ENCODE measurements at places on chromosomes 6 and 20.
A peak's percentile ranks its signal among the peaks of the same experiment; 100 is the strongest.

- no peak for DNase-seq
Measured at GRCh38 chr6:111087871-111088667, 766 bp downstream of the SLC16A10 start.

DNA sequence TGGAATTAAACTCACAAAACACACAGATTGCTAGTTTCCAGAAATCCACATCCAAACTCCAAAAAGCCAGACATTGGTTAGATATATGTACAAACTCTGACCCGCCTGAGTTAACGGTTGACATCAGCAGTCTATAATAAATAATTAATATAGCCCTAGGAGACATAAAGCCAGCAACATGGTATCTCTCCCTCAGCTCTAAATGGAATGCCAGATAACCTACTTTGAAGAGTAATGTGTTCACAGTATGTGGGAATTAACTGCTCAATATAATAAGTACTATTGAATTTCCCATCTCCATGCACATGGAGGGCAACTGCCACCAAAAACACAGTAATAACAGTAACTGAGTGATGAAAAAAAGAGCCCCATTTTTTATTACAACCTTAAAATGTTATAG, 383.2 kb downstream of the CD83 start:
- no peak for DNase-seq

- no peak for DNase-seq
Measured at GRCh38 chr6:44664716-44665115, 277.2 kb downstream of the CDC5L start.

DNA sequence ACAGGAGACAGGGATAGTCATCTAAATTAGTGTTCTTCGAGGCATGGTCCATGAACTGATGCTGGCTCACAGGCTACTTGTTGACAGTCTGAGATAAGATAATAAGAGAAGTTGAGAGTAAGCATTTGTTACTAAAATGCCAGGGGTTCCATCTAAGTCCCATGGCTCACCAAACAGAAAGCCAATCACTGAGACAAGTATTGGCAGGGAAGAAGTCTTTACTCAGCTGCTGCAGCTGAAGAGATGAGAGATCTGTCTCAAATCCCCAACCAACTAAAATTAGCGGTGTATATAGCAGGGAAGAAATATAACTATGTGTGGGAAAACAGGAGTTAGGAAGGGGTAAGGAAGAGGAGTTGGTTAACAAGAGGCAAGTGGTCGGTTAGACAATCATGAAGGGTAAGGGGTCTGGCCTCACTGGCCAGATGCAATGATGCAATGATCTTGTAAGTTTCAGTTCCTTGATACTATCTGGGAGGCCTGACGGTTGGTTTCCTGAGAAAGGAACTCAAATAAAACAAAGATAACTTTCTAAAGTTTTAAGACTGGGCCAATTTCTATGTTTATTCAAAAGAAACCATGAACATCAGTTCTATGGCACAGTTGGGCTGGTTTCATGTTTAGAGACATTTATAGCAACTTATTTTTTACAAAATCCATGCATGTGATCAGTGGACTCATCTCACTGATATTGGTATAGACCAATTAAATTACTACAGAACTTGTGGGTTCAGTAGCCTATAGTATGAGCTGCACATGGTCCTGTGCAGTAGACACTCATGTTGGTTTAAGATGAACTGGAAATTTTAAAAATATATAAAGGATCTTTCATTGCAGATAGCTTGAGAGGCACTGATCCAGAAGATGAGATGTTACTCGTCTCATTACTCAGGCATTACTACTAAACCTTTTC, 9.9 kb upstream of the HEBP2 start:
- peak; percentile 65 for DNase-seq

DNA sequence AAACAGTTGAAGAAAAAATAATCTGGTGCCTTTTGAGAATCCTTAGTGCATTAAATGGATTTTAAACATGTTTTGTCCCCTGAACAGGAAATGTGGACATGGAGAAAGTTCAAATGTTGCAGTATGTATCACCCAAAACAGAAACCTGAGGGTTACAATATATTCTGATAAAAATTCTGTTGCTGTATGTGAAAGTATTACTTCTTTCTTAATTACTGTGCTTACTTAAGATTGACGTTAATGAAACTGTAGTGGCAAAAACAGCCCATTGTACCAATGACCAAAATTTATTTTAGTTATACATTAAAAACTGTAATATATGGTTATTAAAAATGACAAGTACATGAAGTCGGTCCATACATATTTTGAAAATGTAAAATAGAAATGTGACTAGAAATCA, 100.6 kb downstream of the PRDM1 start:
- no peak for DNase-seq

GRCh38 chr6:8137529-8137939, 35.2 kb upstream of the EEF1E1 start:
- DNase-seq: no peak

GRCh38 chr6:110255211-110255750, 75.1 kb downstream of the CDC40 start:
- DNase-seq: peak; percentile 47

- DNase-seq: no peak
Measured at GRCh38 chr6:3617192-3617631, 134.3 kb downstream of the PXDC1 start.

DNA sequence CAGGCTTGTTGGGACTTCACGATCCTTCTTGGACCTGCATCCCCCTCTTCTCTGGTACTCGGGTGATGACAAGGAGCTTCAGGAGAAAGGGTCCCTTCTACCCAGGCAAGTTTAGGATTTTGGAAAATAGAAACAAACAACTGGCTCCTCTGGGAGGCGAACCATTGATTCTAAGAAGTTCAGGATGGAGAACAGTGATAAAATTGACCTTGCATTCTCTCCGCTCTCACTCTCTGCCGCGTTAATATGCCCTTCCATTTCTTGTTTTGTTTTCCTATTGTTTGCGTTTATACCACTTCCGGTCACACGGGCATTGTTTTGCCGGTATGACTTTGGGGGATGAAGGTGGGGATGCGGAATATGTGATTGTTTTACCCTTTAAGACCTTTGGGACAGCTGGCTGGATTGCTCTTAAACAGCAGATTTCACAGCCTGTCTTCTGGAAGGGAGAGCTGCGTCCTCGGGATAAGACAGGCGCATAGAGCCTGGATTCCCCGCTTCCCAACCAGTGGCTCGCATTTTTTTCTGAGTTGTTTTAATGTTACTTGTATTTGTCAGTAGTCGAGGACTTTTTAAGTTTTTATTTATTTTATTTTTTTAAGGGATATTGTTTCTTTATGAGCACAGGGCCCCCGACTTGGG, 144.3 kb upstream of the ZNF184 start:
- DNase-seq: peak; percentile 59

DNA sequence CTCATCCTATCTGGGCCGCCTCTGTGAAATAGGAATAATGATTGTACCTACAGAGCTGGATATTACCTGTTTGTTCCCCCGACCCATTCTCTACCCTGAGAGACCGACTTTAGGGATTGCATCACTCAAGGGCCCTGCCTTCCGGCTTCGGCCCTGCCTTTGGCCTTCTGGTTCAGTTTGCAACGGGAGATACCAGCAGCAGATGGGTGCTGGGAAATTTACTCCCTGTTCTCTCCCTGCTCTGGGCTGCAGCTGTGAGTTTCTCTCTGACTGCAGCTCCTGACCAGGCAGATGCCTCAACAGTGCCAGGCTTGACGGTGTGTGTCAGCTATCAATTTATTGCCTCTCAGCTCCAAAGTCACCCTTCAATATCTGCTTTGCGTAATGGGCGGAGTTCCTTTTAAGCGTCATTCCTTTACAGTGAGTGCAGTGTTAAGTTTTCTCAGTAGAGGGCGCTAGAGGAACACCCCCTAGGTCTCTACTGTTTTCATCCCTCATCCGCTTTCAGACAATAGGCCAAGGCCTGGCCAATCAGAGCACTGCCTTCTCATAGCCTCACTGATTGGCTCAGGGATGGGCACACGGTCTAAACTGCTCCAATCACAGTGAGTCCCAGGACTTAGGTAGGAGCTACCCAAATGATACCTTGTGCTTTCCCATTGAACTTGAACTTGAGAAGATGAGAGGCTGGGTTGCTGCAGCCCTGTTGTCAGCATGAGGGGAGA, 30.0 kb downstream of the KCNG1 start:
- DNase-seq: peak; percentile 71

- DNase-seq: no peak
Measured at GRCh38 chr6:111524735-111525134, 41.7 kb upstream of the REV3L start.

GRCh38 chr6:97411610-97412009, 128.6 kb upstream of the MMS22L start:
- DNase-seq: no peak

GRCh38 chr6:139174961-139175360, 40.1 kb downstream of the HECA start:
- DNase-seq: no peak

GRCh38 chr6:82954937-82955577, 110.6 kb downstream of the UBE3D start:
- DNase-seq: peak; percentile 37

- peak; percentile 60 for DNase-seq
Measured at GRCh38 chr6:75691012-75691411, 58.0 kb upstream of the MYO6 start.

DNA sequence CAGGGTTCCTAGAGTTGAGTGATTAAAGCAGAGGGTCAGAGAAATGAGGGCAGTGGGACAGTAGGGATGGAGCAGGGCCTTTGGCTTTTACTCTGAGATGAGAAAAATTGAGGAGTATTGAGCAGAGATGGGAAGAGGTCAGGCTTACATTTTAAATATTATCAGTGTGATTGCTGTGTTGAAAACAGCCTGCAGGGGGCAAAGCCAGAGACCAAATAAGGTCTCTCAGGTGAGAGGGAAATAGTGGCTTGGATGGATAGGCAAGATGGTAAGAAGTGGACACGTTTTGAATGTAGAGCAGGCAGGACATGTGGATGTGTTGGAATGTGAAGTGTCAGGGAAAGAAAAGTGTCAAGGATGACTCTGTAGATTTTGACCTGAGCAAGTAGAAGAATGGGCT, 105.0 kb upstream of the MAP3K7 start:
- DNase-seq: no peak

GRCh38 chr6:76972474-76972873, 490.8 kb downstream of the HTR1B start:
- DNase-seq: no peak

- DNase-seq: no peak
Measured at GRCh38 chr6:144066741-144067484, 28.5 kb downstream of the SF3B5 start.
